ENCODE measurements at places on chromosomes 5 and 9.

- DNase-seq = no peak
Observed at GRCh38 chr9:133943036-133943780, 48.9 kb downstream of the VAV2 start.

DNA sequence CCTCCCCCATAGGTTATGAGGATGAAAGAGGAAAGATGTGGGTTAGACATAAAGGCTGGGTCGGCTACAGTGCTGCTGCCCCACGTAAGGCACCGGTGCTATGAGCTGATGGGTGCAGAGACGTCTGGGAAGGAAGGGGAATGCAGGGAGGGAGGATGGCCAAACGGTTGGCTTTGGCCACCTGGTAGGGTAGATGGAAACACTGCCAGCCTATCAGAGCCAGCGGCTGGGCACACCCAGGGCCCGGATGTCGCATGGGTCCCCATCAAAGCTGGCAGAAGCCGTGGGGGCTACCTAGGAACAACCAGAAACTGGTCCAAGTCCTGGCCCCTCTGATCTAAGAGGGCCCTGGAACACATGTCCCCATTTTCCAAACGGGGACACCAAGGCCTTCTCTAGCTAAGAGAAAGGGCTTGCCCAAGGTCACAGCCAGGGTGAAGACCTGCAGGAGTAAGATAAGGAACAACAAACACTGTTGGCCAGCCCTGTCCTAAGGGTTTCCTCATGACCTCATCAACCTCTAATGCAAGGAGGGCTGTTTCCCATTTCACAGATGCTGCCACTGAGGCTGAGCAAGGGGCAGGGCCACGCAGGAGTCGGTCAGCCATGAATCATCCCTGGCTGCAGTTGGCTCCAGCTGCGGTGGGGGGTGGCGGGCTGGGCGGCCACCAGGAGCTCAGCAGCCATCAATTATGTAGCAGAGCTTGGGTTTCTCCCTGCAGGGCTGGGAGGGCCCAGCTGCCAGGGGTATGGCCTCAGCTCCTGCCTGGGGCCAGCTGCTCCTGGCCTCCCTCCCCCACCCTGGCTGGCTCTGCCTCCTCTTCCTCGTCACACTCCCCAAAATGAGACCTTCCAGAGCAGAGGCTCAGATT, 4.9 kb downstream of the SH3GLB2 start:
- DNase-seq = peak; percentile 94

- no peak for DNase-seq
Observed at GRCh38 chr5:96968614-96969013, 32.7 kb downstream of the LNPEP start.

- no peak for DNase-seq
Observed at GRCh38 chr5:52665559-52665958, 122.2 kb upstream of the ITGA1 start.

DNA sequence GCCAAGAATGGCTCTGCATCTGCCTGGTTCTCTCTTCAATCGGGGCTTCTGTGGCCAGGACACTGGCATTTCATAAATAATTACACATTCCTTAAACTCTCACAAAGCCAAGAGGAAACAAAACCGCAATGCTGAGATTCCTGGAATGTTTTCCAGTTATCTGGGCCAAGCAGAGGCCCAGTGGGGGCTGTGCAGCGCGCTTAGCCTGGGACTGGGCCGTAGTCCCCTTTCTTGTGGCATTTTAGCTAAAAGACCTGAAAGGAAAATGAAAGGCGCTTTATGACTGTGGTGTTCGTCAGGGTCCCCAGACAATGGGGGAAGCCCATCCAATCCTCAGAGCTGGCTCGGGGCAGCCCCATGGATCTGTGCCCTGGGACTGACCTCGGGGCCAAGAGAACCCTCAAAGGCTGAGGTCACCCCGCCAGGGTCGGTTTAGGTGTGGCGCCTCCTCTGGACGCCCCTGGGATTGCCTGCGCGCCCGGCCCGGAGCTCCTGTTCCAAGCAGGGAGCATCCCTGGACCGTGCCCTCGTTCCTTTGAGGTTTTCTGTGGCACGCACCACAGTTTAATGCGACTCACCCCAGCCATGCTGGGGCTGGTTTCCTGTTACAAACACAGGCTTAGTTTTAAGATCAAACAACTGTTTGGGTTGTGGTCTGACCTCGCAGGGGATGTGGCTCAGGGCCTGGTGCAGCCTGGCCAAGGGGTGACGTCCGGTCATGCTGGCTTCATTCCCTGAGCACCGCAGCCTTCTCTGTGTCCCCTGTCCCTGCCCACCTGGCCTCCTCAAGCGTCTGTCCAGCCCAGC, 51.5 kb upstream of the NKD2 start:
- DNase-seq = peak; percentile 82

- peak; percentile 73 for DNase-seq
Observed at GRCh38 chr9:68552700-68553476, 12.2 kb upstream of the TMEM252 start.

GRCh38 chr5:173472164-173472563, 143.9 kb upstream of the STC2 start:
- DNase-seq = peak; percentile 96

GRCh38 chr9:35470340-35470739, 19.6 kb upstream of the RUSC2 start:
- DNase-seq = no peak

DNA sequence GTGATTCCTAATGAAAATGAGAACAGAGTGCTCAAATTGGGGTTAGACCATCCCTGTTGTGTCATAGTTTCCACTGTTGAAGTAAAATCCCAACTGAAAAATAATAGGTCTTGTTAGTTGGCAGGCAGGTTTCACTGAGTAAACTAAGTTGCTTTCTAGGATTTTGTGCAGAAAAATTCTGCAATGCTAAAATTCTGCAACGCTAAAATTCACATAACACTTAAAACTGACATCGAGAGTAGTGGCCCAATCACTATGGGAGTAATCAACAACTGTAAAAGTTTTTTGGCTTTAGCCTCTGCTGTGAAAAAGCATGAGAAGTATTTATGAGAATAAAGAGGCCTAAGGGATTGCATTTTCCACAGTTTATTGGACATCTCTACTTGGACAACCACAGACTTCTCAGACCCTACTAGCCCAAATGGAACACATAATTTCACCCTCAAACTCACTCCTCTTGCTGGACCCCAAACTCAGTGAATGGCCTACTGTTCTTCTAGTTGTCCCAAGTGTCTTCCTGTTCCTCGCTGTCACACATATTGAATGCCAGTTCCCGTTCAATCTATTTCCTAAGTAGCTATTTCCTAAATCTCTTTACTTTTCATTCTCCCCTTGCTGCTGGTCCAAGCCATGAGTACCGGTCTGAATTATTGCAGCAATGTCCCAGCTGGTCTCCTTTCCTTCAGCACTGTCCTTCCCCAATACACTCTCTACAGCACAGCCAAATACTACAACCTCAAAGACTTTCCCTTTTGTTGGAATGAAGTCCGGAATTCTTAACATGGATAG, 355.4 kb downstream of the PDE4D start:
- DNase-seq = no peak

DNA sequence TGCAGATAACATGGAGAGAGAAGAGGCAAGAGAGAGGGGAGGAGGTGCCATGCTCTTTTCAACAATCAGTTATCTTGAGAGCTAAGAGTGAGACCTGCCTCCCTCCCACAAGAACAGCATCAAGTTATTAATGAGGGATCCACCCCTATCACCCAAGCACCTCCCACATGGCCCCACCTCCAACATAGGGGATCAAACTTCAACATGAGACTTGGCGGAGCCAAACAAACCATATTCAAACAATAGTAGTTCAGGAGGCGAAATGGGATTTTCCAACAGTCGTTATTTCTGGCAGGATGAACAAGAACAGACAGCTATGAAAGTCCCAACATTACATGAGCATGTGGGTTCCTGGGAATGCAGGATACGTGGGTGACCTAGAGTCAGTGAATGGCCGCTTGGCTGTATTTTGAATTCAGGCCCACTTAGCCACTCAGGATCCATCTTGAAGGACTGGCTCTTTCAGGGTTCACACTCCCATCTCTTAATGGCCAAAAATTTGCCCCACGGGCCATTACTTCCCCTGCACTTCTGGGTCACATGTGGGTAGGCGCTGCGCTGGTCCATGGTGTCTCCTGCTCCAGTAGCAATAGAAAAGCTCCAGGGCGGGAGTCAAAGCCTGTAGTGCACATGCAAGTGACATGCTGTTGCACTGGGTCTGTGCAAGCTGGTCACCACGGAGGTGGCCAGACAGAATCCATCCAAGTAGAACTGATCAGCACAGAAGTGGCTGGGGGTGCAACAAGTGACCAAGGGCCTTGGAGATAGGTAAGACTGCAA, 7.1 kb upstream of the FAF2 start:
- no peak for DNase-seq

- no peak for DNase-seq
Observed at GRCh38 chr9:134128727-134129679, 6.9 kb upstream of the WDR5 start.

DNA sequence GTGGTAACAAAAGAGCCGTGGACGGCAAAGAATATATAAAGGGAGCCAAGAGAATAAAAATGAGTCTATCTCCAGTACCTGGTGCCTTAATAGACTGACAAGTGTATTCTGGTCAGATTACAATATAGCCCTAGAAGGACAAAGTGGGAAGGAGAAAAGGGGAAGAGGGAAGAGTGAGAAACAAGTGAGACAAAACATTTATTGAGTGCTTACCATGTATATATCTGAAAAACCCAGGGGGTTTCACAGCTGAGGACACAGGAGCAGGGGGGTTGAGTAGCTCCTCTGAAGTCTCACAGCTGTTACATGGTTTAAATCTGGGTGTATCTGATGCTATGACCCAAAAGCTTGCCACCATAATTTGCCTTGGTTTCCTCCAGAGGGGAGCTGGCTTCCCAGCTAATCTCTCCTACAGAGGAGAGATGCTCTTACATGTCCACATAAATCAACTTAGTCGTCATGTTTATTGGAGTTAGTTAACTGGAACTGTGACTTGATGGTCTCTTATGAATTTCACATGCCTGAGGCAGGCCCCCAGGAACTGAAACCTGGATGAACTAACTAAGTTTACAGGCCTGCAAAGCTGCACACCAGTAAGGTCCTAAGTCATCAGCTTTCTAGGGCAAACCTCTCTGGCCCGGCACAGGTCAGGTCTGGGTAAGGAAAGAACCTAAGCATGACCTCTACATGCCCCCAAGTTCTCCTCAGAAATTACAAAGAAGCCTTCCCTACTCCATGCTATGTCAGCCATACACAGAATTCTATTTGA, 15.5 kb downstream of the SIL1 start:
- no peak for DNase-seq

- DNase-seq = no peak
Observed at GRCh38 chr5:119289438-119290044, 66.3 kb upstream of the TNFAIP8 start.

DNA sequence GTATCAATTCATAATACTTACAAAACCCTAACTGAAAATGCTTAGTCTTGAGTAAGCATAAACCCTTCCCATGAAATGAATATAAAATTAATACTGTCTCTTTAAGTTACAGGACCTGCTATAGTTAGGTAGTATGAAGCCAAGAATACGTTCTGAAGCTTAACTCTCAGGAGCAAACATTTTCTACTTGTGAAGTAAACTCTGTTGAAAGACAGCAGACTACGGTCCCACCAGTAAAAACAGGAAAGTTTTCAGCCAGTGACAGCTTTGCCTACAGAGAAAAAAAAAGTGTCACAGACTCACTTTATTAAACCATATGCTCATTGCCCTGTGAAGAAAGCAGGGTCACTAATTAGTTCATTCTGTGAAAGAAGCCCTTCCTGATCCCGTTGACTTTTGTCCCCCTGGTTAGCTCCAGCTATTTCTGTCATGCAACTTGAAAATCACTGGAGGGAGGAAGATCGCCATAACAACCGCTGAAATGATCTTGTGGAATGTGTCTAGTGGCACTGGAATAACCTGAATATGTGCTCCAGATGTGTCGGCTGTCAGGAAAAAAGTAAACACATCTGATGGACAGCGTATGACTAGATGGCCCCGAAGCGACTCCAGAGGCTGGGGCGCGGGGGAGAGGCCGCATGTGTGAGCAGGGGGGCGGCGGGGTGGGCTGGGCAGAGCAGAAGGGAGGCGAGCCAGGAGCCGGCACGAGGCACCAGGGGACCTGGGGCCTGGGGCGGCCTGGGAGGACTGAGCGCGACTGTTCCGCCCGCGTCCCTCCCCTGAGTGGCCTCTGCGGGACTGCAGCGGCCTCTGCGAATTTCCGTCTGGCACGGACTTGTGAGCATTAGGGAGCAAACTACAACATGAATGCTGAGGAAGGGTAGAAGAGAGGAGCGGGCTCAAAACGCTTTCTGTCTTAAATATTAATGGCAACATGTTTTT, 41.9 kb downstream of the BNC2 start:
- DNase-seq = peak; percentile 80

DNA sequence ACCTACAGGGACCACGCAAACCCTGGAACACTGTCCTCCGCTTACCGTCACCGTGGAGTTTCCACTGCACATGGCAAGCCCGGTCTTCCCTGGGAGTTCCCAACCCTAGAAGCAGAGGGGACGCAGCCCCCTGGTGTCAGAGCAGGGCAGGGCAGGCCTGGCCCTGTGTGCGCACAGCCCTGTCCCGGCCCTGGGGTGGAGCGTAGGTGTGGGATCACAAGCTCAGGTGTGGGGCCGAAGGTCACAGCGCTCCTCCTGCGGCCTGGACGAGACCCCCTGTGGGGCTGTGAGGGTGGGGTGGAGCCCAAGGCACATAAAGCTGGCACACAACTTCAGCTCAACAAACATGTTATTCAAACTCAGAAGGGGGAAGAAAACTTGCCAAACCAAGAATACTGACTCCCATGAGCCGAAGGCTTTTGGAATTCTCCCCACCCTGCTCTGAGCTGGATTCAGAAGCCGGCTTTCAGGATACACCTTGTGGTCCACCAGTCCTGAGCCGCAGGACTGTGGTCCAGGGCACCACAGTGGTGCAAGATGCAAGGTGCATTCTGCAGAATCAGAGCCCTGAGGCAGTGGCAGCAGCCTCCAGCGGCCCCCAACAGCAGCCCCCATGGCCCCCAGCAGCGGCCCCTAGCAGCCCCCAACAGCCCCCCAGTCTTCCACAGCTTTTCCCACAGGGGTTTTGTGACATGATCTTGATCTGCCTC, 11.8 kb upstream of the EXOC3 start:
- peak; percentile 80 for DNase-seq

GRCh38 chr9:72858089-72858912, 94.6 kb downstream of the ALDH1A1 start:
- peak; percentile 74 for DNase-seq

DNA sequence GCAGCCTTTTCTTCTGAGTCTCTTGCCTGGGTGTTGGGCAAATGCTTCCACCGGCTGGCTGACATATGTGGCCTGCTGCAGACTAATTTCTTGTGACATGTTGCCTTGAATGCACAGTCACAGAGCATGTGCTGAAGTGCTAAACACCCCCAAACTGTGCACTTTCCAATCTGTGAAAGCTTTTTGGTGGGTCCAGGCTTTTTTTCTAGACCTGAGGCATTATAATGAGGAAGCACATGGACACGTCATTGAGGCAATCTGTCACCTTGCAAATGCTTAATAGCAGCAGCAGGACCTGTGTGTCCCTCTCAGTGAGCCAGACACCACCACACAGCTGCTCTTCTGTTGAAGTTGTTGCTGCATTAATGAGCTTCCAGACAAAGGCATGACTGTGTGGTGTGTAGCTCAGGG, 274.7 kb downstream of the ELAVL2 start:
- no peak for DNase-seq

DNA sequence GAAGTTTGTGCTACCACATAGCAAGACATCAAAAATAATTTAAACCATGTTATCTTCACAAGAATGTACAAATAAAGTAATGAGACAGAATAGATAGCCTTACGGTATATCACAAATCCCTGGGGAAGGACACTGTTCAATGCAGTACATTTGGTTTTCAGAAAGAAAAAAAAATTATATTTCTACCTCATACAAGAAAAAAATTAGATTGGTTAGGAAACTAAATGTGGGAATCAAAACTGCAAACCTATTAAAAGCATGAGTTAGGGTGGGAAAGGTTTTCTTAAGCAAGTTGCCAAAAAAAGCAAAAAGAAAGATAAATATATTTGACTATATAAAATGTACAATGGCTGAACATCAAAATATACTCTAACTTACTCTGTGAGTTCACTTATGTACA, 201.9 kb upstream of the NREP start:
- DNase-seq = no peak
